ENCODE measurements at places on chromosomes 16 and 17. TPM values are rescaled to one million over a fixed set of nuclear protein-coding genes. Genes with fewer than 3 reads are reported as not detected.

DNA sequence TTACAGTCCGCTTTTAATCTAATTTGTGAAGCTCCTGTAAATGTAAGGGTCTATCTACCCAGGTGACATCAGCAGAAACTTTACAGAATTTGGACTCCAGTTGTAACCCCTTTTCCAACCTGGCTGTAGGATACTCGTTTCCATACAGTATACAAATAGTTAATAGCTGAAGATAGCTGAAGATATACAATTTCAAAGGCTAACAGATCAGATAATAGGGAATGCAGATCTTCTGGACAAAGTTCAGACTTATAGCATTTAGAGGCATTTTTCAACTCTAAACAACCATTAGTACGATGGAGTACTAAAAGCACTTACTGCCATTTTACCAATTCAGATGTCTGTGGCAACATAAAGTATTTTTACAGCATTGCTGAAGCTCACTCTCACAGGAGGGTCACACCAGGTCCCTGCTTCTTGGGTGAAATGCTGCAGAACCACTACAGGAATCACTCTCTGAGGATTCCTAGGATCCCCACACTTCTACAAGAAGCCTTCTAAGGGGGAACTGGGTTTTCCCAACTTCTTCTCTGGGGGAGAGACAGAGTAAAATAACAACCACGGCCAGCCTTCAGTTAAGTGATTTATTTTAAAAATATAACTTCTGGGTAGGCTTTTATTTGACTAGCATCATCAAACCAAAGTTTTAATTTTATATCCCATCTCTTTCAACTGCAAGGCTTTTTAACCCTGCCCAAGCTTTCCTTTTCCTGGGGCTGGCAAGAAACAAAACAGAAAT lies 2.9 kb downstream of the VEZF1 start:
- DNase-seq = no peak

- no peak for DNase-seq
Measured at GRCh38 chr16:11250786-11251524, 5.0 kb downstream of the SOCS1 start.

DNA sequence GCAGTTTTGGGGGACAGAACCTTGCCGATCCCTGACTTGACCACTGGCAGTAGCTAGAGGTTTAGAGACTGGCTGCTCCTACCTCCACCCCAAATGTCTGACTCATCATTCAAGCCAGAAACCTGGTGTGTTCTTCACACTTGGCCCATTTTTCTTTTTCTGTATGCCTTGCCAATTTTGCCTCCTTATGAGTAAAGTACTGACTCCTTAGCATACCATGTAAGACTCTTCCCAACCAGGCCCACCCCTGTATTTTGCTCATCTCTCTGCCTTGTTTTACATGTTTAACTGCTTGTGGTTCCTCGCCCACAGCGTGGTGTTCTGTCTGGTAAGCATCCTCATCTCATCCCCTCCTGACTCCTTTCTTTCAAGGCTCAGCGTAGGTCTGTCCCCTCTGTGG lies 37.9 kb downstream of the NUP88 start:
- DNase-seq = no peak

DNA sequence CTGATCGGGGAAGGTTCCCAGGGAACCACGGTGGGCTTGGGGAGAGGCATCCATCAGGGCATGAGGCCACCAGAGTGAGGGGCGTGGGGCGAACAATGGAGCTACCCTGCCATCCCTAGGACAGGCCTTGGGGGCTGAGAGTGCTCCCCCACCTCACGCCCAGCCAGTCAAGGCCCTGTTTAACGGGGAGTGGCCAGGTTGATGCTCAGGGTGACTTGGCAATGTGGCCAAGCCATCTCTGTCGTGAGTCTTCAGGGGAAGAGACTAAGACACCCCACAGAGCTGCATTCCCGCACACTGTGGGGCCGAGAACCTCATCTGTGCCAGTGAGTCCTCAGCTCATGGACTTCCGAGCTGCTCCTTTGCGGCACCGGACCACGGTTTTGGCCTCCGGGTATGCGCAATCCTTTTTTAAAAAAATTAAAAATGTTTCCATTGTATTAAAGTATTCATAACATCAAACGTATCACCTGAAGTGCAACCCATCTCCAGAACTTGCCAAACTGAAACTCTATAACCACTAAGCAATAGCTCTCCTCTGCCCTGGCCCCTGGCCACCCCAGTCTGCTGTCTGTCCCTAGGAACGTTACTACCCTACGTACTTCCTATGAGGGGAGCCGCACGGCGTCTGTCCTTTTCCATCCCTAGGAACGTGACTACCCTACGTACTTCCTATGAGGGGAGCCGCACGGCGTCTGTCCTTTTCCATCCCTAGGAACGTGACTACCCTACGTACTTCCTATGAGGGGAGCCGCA lies 71.8 kb upstream of the DOC2B start:
- no peak for DNase-seq

The ACD gene
- 48.3 TPM for total RNA-seq

The CEP20 gene
- 45.1 TPM for total RNA-seq

DNA sequence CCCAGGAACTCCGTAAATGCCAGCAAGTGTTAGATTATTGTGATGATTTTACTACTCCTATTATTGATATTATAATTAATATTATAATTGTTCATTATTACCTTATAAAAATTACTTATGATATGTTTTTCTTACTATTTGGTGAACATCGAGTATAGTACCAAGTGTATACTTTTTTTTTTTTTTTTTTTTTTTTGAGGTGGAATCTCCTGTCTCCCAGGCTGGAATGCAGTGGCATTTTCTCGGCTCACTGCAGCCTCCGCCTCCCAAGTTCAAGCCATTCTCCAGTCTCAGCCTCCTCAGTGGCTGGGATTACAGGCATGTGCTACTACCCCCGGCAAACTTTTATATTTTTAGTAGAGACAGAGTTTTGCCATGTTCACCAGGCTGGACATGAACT lies 347.0 kb downstream of the WWOX start:
- DNase-seq = no peak

- no peak for DNase-seq
Measured at GRCh38 chr16:72389791-72390190, 217.8 kb upstream of the PMFBP1 start.
